Activated CD8-positive, alpha-beta memory T cell treated with anti-CD3 and anti-CD28 coated beads, Interleukin-2, amount 10 ng/mL, durations not matched to agents 7 days and 5 days (primary cell): ENCODE measurements at places on chromosomes 5 and 9.
A peak's percentile ranks its signal among the peaks of the same experiment; 100 is the strongest.

- no peak overlapping the region for H3K27ac ChIP-seq
- H3K27me3 ChIP-seq, result peaks cover 14% of the 10 kb centered on the region
- H3K36me3 ChIP-seq, result no peaks in the 10 kb centered on the region
- H3K4me1 ChIP-seq, result peaks cover 17% of the 10 kb centered on the region
- no peak overlapping the region for H3K4me3 ChIP-seq
Observed at GRCh38 chr5:81755320-81755719, 4.4 kb upstream of the SSBP2 start.

GRCh38 chr9:70998962-70999361 is 122.5 kb downstream of the TRPM3 start:
- DNase-seq, result no peak
- H3K27ac ChIP-seq, result no peak overlapping the region
- no peak overlapping the region for H3K4me3 ChIP-seq

DNA sequence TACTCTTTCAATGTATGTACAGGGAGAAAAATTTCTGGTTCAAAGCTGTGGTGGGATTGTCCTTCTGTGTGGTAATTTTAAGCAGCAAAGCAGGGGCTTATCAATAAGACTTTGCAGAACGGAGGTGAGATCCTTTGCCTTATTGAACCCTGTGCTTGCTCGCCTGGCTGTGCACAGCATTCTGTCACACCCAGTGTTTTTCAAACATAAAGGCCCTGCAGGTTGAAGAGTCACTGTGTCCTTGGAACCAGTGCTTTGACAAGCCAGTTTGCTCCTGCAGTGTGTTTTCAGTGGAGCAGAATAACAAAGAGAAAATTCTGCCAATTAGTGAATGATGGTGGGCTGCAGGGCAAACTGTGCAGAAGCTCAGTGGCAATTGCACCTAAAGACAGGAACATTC is 236.7 kb upstream of the PCSK5 start:
- H3K4me1 ChIP-seq, result no peaks in the 10 kb centered on the region
- peaks cover 2% of the 10 kb centered on the region for H3K27me3 ChIP-seq
- no peak overlapping the region for H3K4me3 ChIP-seq

DNA sequence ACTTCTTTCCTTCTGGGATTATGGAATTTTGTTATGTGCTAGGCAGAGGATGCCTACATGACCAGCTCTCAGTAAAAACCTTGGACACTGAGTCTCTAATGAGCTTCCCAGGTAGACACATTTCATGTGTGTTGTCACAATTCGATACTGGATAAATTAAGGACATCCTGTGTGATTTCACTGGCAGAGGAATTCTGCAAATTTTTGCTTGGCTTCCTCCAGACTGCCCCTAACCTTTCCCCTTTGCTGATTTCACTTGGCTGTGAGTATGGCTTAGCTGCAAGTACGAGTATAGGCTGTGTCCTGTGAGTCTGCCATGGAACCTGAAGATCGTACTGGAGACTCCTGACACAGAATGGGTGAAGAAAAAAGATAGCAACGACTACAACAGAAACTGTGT is 47.6 kb downstream of the MRPS27 start:
- H3K27ac ChIP-seq, result no peak overlapping the region
- H3K4me3 ChIP-seq, result no peak overlapping the region
- no peaks in the 10 kb centered on the region for H3K27me3 ChIP-seq
- no peak for DNase-seq
- H3K36me3 ChIP-seq, result peaks cover 14% of the 10 kb centered on the region

- H3K36me3 ChIP-seq, result no peaks in the 10 kb centered on the region
- no peak overlapping the region for H3K4me3 ChIP-seq
- no peaks in the 10 kb centered on the region for H3K27me3 ChIP-seq
- no peaks in the 10 kb centered on the region for H3K4me1 ChIP-seq
Observed at GRCh38 chr9:27888661-27889295, 315.5 kb upstream of the C9orf72 start.

DNA sequence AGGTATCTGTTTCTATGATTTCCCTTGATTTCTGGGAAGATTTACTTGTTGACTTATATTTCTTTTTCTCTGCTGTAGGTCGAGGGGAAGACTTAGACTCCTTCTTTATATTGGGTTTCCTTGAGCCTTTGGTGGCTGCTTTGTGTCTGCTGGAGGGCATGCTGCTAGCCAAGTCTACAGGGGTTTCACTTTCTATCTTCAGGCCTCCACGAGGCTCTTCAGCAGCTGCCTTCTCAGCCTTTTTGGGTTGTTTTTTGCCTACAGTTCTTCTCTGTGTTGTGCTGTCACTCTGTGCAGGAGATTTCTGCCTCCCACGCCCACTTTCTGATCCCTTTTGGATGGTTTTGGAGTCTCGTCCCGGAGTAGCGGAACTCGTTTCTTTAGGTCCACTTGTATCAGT is 23.2 kb downstream of the LEAP2 start:
- peak overlapping the region; percentile 25 for H3K4me3 ChIP-seq
- DNase-seq, result no peak
- peaks cover 20% of the 10 kb centered on the region for H3K4me1 ChIP-seq
- peaks cover 54% of the 10 kb centered on the region for H3K36me3 ChIP-seq
- no peaks in the 10 kb centered on the region for H3K27me3 ChIP-seq

- peaks cover 14% of the 10 kb centered on the region for H3K4me1 ChIP-seq
- DNase-seq, result no peak
- peaks cover 1% of the 10 kb centered on the region for H3K36me3 ChIP-seq
- H3K27me3 ChIP-seq, result peaks cover 28% of the 10 kb centered on the region
- H3K4me3 ChIP-seq, result no peak overlapping the region
Observed at GRCh38 chr9:130446101-130446861, 1.5 kb downstream of the ASS1 start.

- no peak overlapping the region for H3K27ac ChIP-seq
- peaks cover 17% of the 10 kb centered on the region for H3K4me1 ChIP-seq
- H3K4me3 ChIP-seq, result no peak overlapping the region
Observed at GRCh38 chr9:125763394-125763801, 16.2 kb downstream of the PBX3 start.

- no peaks in the 10 kb centered on the region for H3K4me1 ChIP-seq
- no peak overlapping the region for H3K4me3 ChIP-seq
- no peak overlapping the region for H3K27ac ChIP-seq
- no peaks in the 10 kb centered on the region for H3K36me3 ChIP-seq
- no peak for DNase-seq
- peaks cover 20% of the 10 kb centered on the region for H3K27me3 ChIP-seq
Observed at GRCh38 chr9:135461936-135462335, 17.6 kb upstream of the PPP1R26 start.

DNA sequence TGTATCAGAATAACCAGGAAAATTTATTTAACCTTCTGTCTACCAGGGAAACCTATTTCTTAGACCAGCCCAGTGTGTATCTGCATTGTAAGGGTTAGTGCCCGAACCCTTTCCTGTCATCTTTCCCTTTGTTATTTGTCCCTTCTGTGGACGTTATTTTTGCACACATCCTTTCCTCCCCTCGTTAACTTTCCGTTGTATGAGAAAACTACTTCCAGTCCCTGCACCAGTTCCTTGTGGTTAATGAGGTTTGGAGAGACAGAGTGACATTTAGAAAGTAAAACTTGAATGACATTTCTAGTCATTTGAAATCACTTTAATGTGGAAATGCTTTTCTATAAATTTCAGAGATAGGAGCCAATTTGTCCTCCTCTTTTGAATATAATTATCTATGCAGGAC is 4.3 kb upstream of the IFNB1 start:
- H3K27me3 ChIP-seq, result no peaks in the 10 kb centered on the region
- peaks cover 27% of the 10 kb centered on the region for H3K4me1 ChIP-seq
- DNase-seq, result no peak
- H3K27ac ChIP-seq, result peak overlapping the region; percentile 70
- H3K36me3 ChIP-seq, result peaks cover 14% of the 10 kb centered on the region

GRCh38 chr5:178113141-178113787 is at the start of gene N4BP3:
Gene N4BP3, plus strand, starts transcription at chr5:178113532. Its CDS starts 6,052 bp downstream, at chr5:178119584.
- H3K27me3 ChIP-seq, result peaks cover 39% of the 10 kb centered on the region
- peaks cover 39% of the 10 kb centered on the region for H3K4me1 ChIP-seq
- DNase-seq, result peak; percentile 79
- no peaks in the 10 kb centered on the region for H3K36me3 ChIP-seq
- peak within 1 kb of the TSS; percentile 47 for H3K27ac ChIP-seq
- H3K4me3 ChIP-seq, result peak within 1 kb of the TSS; percentile 73

DNA sequence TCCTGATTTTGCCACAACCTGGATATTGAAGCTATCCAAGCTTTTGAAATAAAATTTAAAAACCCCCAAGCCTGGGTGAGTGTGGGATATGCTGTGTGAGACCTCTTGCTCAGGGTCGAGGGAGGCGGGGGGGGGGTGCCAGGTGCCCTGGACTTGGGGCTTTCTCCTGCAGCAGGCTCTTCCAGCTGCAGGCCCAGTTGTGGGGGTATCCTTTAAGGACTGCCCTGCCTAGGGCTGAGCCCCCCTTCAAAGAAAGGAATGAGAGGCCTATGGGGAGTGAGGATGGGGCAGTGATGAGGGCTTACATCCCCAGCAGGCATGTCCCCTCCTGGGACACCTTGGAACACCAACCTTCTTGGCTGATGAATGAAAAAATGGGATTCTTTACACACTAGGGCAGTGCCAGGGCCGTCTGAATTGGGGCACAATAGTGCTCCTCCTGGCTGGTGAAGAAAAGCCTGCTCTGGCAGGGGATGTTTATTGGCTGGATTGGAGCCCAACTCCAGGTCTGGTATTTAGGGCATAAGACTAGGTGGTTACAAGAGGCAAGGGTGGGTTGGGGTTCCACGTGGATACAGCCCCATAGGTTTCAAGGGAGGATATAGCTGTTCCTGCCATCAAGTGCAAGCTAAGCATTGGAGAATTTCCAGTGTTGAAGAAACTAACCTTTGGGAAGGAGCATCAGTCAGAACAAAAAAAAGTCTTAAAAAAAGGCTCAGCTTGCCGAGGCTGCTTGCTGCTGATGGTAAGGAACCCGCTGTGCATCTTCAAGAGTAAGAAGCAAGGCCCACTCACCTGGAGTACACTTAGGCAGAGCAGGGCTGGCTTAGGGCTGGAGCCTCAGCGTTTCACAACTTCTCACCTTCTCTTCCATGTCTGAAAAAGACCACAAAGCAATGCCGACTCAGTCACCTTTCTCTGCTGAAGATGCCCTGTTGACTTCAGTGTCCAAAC is 7.0 kb downstream of the HNRNPAB start:
- no peak for DNase-seq
- H3K4me1 ChIP-seq, result peaks cover 38% of the 10 kb centered on the region
- peak overlapping the region; percentile 62 for H3K27ac ChIP-seq
- no peak overlapping the region for H3K4me3 ChIP-seq
- H3K36me3 ChIP-seq, result peaks cover 78% of the 10 kb centered on the region
- no peaks in the 10 kb centered on the region for H3K27me3 ChIP-seq

- no peak for DNase-seq
- no peaks in the 10 kb centered on the region for H3K36me3 ChIP-seq
- no peaks in the 10 kb centered on the region for H3K27me3 ChIP-seq
- no peak overlapping the region for H3K4me3 ChIP-seq
- H3K4me1 ChIP-seq, result no peaks in the 10 kb centered on the region
Observed at GRCh38 chr9:1332156-1332555, 282.0 kb downstream of the DMRT2 start.

DNA sequence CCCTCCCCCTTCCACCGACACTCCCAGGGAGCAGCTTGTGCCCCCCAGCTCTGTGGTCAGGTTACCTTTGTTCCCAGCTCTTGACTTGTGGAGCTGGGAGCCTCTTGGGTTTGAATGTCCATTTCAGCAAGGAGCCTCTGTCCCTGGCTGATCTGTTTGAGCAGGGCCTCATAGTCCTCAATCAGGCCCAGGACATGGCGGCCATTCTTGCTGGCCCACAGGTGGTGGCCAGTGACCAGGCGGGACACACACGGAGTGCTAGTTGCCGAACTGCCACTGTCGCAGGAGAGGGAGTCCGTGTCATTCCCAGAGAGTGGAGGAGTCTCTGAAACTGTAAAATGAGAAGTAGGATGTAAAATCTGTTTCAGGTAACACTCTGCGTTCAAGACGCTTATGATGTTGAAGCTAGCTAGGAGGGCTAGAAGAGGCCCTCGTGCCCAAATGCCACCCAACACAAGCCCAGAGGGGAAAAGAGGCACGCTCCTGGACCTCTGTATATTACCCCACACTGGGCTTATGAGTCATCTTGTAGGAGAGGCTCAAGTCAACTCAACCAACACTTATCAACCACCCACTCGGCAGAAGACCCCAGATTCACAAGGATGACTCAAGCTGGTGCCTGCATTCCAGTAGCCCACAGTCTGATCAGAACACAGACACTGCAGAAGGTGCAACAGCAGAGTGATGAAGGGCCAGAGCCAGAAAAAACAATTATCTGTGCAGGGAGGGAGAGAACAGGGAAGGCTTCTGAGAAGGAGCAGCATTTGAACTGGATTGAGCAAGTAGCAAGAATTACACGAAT is 177.0 kb downstream of the CDK5RAP2 start:
- DNase-seq, result no peak
- no peak overlapping the region for H3K4me3 ChIP-seq
- H3K4me1 ChIP-seq, result peaks cover 21% of the 10 kb centered on the region
- H3K36me3 ChIP-seq, result peaks cover 43% of the 10 kb centered on the region

- peaks cover 2% of the 10 kb centered on the region for H3K36me3 ChIP-seq
- no peaks in the 10 kb centered on the region for H3K27me3 ChIP-seq
- no peak overlapping the region for H3K27ac ChIP-seq
- no peak overlapping the region for H3K4me3 ChIP-seq
- no peak for DNase-seq
Observed at GRCh38 chr5:65861830-65862241, 64.5 kb upstream of the ERBIN start.

DNA sequence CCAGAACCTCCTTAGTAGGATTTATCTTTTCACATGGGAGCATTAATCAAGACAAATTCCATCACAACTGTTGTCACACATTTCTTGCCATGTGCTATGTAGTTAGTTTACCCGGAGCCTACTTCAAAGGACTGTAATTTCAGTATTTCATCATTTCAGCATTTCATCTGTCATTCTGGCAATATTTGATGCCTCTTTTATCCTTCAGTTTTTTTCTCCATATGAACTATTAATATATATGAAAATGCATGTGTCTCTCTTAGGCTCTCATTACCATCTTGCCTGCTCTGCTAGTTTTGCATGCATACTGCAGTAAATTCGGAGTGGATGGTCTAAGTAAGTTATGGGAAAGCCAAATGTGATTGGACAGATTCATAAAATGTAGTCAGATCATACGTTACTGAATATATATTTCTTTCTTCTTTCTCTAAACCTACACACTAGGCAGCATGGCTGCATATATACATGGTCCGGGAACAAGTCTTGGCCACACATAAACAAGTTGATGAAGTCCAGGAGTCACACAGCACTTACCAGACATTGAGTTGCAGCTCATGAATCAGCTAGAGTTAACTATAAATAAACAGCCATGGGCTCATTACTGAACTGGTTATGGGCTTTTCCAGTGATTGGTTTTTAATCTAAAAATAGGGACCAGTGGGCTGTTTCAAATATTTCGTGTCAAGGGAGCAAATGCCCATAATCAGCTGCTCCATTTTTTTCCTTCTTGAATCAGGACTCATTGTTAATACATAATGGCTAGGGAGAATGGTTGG is 46.6 kb downstream of the SPATA31D1 start:
- DNase-seq, result no peak
- no peak overlapping the region for H3K27ac ChIP-seq
- H3K4me1 ChIP-seq, result no peaks in the 10 kb centered on the region
- H3K27me3 ChIP-seq, result no peaks in the 10 kb centered on the region

GRCh38 chr5:108361771-108362170 is 20.1 kb downstream of the FBXL17 start:
- H3K4me3 ChIP-seq, result no peak overlapping the region
- DNase-seq, result no peak
- H3K27ac ChIP-seq, result no peak overlapping the region
- peaks cover 8% of the 10 kb centered on the region for H3K36me3 ChIP-seq

GRCh38 chr5:107324071-107324470 is 346.7 kb downstream of the EFNA5 start:
- H3K4me3 ChIP-seq, result no peak overlapping the region
- no peaks in the 10 kb centered on the region for H3K27me3 ChIP-seq
- no peaks in the 10 kb centered on the region for H3K36me3 ChIP-seq
- no peak overlapping the region for H3K27ac ChIP-seq
